Hematopoietic multipotent progenitor cell treated with erythropoietin and hydrocortisone succinate and interleukin-3 and kit ligand, for 17 days (in vitro differentiated cells): ENCODE measurements at places on chromosomes 4 and X.

DNA sequence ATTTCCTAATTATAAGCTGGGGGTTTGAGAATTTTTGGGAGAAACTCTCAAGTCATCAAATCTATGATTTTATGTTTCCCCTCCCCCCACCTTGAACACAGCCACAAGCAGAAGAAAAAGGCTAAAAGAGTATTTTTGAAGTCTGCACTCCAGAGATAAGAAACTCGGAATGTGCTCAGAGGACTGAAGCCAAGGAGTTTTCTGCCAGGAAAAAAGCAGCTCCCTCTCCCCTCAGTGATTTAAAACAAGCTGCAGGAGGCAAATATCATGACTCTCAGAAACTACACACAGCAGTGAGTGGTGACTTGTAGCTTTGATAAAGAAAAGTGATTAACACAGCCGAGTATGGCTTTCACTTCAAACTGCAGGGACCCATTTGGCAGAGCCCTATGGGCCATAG lies 800.2 kb upstream of the FTHL17 start:
- no peak for DNase-seq

DNA sequence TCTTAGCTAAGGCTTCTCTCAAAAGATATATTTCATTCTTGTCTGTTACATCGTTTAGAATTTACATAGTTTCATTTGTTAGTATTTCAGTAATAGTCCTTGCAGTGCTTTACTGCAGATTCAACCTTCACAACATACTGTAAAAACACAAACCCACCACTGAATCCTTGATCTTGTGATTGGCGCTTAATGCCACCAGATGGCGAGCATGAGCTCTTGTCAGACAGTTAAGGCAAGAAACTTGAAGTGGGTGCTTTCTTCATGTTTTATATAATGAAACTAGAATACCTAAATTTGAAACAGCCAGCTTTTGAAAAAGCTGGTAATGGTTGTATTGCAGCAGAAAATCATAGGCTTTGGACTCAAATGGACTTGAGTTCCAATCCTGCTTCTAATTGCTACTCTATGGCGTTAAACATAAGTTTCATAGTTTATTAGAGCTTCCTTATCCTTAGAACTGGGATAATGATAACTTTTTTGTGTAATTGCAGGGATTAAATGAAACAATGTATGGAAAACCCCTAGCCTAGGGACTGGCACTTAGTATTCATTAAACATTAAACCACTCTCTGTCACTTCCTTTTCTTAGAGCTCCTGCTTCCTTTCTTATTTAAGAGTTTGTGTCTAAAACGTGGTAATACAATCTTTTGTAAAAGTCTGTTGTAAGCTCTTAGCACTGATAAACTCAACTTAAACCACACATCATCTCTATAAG lies 95.1 kb downstream of the USP9X start:
- peak; percentile 49 for DNase-seq

GRCh38 chr4:87985097-87985886 lies 9.8 kb downstream of the SPP1 start:
- DNase-seq: peak; percentile 9

GRCh38 chrX:82695066-82695465 lies 813.0 kb upstream of the POU3F4 start:
- DNase-seq: no peak

- DNase-seq: no peak
Observed at GRCh38 chrX:46628460-46629371, 55.2 kb downstream of the CHST7 start.

GRCh38 chr4:126790633-126791032 lies 842.1 kb upstream of the INTU start:
- no peak for DNase-seq

- peak; percentile 32 for DNase-seq
Observed at GRCh38 chrX:136028383-136028984, 43.2 kb downstream of the SLC9A6 start.

- no peak for DNase-seq
Observed at GRCh38 chr4:158161551-158162354, 11.1 kb downstream of the GASK1B start.

DNA sequence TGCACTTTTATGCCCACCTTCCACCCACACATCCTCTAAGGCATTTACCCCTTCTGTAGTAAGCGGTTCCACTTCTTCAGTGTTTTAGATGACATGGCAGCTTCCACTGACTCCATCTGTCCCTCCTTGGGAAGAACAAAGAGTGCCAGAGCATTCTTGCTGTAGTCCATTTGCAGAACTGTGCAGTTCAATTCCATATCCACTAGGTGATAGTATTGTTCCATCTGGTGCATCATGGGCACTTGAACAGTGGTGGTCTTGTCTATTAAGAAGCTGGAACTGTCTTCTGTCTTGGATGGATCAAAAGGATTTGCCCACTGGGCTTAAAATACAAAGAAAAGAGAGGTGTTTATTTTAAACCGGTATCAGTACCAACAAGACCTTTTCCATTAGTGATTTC lies 3.5 kb downstream of the SERPINA7 start:
- DNase-seq: no peak

DNA sequence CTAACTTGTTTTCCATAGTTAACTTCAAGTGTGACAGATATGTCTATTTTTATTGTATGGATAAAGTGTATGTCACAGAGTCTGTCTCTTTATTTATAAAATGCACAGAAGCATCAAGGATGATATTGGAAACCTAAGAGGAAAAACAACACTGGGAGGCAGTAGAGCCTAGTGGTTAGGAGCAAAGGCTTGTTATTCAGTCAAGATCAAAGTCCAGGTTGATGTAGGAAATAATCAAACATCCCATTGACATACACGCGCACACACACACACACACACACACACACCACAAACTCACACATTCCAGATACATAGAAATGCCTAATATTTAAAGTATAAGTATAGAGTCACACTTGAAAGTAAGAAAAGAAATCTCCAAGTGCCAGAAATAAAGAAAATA lies 206.8 kb downstream of the CHRDL1 start:
- DNase-seq: no peak

DNA sequence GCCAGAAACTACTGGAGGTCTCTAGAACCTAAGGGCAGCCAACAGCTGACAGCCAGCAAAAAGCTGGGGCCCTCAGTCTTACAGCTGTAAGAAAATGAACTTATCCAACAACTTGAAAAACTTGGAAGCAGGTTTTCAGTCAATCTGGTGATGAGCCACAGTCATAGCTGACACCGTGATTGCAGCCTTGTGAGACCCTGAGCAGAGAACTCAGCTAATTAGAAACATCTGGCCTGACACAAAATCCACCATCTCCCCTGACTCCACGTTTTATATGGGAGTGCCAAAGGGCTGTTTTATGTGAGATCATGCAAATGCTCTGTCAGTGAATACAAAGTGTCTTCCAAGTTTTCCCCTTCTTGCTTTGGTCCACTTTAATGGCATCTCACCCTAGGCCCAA lies 198.8 kb upstream of the DCAF8L1 start:
- no peak for DNase-seq

DNA sequence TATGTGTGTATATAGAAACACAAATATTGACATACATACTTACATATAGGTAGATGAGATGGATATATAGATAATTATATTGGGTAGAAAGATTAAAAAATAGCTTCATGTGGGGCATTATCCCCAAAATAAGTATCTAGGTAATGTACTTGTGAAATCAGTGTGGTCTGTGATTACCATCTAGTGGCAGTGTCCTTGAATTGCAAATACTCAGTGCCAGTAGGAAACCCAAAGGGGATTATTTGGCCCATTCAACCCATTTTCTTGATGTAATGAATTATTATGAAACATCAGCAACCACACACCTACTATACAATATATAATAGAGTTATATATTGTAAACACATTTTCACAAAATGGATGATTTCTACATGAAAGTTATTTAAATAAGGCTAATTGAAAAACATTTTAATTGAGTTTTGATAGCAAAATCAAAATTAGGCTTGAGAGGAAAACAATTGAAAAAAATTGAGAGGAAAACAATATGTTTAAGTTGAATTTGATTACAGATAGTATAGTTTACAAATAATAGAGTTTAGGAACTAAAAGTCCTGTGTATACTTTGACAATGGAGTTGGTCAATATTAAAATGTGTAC lies 389.4 kb downstream of the GALNTL6 start:
- no peak for DNase-seq

DNA sequence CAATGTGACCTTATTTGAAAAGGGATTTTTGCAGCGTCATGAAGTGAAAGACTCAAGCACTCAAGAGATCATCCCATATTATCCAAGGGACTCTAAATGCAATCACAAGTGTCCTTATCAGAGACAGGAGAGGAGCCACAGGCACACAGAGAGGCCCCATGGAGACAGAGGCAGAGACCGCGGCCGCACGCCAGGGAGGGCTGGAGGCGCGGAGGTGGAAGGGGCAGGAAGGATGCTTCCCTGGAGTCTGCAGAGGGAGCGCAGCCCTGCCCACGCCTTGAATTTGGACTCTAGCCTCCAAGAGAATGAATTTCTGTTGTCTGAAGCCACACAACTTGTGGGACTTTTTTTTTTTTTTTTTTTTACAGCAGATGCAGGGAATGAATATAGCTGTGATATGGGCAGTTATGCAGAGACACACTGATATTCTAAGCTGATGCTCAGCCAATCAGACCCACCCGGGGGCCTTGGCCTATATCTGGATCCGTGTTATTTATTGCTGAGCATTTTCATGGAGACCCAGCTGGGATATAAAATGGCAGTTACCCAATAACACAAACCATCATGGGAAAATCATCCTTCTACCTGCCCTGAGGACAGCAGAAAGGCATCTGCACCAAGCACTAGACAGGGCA lies 244.8 kb upstream of the PSAPL1 start:
- DNase-seq: no peak

DNA sequence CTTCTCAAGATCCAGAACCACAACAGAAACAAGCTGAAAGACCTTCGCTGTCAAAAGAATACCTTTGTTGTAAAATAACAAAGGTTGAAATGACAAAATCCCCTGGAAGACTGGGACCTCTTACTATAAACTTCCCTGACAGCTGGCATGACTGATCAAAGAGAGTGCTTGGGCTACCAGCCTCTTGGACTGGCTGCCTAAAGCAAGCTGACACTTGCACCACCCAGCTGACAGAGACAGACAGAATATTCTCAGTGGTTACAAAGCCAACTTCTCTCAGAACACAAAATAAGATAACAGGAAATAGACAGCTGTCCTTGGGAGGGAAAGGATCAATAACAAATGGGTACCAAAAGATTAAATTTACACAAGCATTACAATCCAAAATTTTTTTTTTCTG lies 241.7 kb upstream of the SPOCK3 start:
- DNase-seq: no peak

DNA sequence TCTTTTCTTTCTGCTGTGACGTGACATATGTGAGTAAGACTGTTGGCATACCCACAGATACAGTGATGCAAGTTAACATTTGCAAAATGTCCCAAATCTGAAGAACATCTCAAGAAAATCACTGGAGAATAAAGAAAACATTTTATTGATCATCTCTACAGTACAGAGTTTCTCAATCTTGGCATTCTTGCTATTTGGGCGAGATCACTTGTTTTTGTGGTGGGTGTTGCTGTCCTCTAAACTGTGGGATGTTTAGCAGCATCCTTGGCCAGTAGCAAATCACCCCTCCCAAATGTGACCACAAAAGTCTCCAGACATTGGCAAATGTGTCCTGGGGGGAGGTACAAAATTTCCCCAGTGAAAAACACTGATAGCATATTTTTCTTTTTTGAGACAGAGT lies 28.8 kb downstream of the AMELX start:
- DNase-seq: no peak

GRCh38 chr4:16896881-16897750 lies 1.3 kb downstream of the LDB2 start:
- DNase-seq: no peak

DNA sequence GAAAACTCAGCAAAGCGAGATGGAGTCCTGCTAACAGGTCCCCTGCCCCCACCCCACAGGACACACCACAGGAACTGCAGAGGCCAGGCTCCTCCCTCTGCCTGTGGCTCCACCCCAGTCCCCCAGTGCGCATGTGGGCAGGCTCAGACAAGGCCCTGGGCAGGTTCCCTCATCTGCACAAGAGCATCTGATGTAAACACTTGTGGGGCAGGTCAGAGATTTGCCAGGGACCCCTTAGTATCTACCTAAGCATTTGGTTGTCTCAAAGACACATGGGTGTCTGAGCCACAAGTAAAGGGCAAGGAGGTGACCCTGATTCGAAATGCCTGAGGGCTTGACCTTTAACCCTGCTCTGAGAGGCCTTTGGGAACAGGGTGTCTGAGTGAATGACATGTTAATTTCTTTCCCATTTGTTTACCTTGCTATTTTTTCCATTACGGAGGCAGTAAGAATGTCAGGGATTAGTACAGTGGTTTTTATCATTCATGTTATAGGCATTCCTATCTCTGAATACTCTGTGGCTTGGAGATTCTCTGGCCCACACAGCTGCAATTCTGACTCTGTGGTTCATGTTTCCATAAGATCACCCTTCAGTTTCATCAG lies 85.3 kb downstream of the ZNF518B start:
- no peak for DNase-seq

GRCh38 chr4:142314686-142315085 lies 531.4 kb downstream of the INPP4B start:
- no peak for DNase-seq

GRCh38 chrX:49618574-49618973 lies 19.8 kb downstream of the GAGE1 start:
- DNase-seq: no peak

- DNase-seq: no peak
Observed at GRCh38 chr4:38676986-38677385, 13.0 kb downstream of the KLF3 start.

DNA sequence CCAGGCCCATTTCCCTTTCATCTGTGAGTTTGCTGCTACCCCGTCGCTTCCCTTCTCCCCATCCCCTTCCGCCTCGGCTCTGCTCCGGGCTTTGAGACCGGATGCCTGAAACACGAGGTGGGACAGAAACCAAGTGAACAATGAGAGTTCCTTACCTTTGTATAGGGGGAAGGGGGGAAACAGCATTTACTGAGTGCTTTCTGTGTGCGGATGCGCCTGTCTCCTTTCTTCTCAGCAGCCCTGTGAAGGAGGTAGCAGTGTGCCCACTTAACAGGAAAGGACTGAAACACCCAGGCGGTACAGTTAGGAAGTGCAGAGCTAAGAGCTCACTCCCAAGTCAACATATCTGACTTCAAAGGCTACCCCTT lies 43.2 kb upstream of the TMSB15B start:
- DNase-seq: no peak

DNA sequence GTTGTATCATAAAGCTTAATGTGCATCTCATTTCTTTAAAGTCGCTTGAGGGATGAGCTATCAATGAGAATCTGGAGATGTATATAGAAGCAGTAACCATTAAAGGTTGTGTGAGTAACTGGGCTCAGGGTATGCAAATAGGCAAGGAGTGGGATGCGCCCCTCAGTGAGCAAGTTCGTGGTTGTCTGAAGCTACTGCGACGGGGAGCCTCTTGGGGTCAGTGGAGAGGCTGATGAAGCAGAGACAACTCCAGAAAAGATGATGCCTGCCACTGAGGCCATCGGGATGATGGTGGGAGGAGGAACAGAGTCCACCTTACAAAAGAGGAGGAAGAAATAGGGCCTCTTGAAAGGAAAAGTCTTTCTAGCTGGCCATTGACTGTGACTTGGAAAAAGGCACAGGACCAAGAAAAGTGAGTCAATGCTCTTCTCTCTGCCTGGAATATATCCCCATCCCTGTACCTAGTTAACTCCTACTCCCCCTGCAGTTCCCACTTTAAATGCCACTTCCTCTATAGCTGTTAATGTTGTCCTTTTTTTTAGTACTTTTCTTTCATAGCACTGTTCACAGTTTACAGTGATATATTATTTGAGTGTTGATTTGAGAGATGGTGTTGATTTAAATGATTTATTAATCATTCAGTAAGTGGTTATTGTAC lies 51.4 kb upstream of the LSM6 start:
- DNase-seq: no peak
